Central memory CD4-positive, alpha-beta T cell (primary cell): ENCODE measurements at places on chromosomes 16 and 17.

GRCh38 chr17:57038486-57038885, 46.6 kb upstream of the AKAP1 start:
- DNase-seq = no peak

DNA sequence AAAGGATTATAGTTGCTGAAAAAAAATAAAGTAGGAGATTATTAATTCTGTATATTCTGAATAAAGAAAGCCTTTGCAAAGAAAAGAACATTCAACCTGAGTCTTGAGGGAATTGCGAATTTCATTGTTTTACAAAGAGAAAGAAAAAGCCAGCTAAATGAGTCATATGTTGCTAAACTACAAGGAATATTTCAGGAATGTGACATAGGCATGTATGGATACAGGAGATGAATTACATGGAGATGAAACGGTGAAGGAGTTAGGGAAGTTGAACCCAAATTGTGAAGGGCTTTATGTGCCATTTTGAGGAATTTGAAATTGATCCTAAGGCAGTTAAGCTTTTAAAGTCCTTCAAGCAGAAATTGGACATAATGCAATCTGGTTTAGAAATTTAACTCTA, 177.3 kb upstream of the RBL2 start:
- DNase-seq = no peak

- no peak for DNase-seq
Measured at GRCh38 chr16:84527532-84528269, 23.2 kb upstream of the MEAK7 start.

DNA sequence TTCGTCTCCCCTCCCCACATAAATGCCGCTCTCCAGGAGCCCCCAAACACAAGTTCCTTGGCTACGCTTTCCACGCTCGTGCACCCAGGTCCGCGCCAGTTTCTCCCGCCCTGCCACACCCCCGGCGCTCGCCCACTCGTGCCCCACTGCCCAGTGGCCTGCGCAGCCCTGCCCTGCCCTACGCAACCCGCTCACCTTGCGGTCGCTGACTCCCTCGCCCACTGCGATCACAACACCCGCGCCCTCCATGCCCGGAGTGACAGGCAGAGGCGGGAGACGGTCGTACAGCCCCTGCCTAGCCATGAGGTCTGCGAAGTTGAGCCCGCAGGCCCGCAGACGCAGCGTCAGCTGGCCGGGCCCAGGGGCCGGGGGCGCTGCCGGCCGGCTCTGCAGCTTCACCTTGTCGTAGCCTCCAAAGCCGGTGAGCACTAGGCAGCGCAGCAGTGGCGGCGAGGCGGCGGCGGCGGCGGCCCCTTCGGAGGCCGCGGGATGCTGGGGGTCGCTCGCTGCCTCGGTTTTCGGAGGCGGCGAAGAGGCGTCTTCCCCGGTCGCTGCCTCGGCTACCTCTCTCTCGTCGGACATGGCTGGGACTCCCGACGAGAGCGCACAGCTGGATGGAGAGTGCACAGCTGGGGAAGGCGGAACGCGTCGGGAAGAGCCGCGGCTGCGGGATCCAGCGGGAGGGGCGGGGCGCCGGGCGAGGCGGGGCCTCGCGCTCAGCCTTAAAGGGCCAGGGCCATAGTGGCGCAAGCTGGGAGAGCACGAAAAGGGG, at the start of gene VAT1:
Gene VAT1 (minus strand): TSS at position 645 of the 772 bp plus-strand sequence. CDS start 63 bp downstream, at position 582.
- peak; percentile 51 for DNase-seq

DNA sequence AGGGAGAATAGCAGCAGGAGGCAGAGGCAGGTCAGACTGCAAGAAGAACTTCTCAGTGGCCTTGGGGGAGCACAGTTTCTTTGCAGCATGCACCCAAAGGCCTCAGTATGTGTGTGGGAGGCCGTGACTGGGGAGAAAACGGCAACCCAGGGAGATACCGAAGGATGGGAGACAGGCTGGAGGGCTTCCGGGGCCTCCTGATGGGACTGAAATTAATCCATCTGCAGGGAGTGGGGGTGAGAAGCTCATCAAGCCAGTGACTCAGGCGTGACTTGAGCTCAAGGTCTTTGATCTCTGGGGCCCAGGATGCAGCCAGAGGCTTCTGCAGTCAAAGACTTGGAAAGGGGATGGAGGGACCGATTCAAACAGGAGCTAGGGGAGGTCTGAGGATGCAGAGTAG, 5.1 kb upstream of the C17orf113 start:
- no peak for DNase-seq

- DNase-seq = no peak
Measured at GRCh38 chr17:31674717-31675349, 184.2 kb downstream of the COPRS start.

DNA sequence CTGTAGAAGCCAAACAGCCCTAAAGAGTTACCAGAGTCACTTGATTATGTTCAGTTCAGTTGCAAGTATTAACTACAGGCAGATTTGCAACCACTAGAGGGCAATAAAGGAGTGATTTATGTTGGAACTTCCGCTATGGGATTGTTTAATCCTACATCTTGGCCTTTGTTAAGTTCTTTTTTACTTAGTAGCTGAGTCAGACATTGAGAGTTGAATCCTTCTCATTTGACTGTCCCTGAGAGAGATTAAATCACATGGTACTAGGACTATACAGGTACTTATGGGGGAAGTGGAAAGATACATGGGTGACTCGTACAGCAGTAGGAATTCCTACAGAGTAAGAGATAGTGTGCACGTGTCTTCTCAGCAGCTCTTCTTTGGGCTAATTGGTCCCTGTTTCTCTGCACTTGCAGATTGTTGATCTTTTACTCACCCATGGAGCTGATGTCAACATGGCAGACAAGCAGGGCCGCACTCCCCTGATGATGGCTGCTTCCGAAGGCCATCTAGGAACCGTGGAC, 40.3 kb downstream of the CYB561 start:
- peak; percentile 15 for DNase-seq

DNA sequence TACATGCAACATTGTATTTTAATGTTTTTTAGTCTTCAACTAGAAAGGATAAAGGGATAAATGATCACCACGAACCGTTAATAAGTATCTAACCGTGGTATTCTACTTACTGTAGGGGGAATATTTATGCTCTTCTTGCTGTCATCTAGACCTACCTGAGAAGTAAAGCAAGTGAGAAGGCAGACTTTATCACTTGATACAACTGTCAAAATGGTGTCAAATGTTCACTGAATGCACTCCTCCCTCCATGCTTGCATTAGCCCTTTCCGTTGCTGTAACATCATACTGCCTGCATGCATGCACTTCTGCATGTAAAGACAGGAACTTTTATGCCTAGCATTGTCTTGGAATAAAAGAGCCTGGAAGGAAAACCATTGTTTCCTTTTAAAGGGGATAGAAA, 298.6 kb upstream of the PMFBP1 start:
- no peak for DNase-seq

- DNase-seq = no peak
Measured at GRCh38 chr16:9518051-9518450, 426.6 kb downstream of the HAPSTR1 start.

- DNase-seq = no peak
Measured at GRCh38 chr16:63037761-63038396, 1001.6 kb upstream of the CDH8 start.

DNA sequence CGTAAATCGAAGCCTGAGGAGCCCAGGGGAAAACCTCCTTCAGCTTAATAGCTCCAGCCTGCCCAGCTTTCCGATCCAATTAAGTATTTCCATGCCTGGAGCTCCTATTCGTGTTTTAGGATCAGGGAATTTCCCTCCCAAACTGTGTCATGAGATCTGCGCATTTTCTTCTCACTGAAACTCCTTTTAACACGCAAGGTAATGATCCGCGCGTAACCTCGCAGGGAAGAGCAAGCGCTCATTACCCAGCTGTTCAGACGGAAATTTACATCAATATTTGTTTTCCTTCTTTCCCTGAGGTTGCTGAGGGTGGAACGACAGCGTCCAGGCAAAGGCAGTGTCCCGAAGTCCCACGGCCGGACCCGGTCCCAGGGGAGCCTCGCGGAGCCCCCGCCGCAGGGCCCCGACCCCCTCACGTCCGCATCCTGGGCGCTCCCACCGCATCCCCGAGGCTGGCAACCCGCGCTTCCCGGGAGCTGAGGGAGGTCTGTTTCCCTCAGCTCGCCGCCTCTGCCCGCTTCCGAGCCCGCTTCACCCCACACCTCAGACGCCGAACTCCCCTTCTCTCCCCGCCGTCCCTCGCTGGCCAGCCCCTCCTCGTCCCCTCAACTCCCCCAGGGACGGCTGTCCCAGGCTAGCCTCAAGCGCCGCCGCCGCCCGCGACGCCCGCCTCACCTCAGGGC, 415 bp downstream of the ABCA5 start:
- peak; percentile 5 for DNase-seq

DNA sequence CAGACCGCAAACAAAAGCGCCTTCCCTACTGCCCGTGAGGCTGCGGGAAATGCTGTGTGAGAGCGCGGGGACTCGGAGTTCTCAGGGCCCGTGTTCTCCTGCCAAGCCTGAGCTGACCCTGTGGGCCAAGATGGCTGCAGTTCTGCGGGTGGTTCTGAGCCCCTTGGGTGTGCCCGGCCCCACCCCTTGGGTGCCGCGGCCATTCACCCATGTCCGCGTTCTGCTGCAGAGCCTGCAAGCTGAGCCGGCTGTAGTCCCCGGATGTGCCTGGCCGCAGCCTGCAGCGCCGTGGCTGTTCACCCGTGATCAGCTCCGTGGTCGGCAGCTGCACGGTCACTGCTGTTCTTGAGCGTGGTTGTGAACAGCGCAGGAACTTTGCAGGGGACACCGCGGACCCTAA, 20.0 kb downstream of the ACSF3 start:
- DNase-seq = no peak

- no peak for DNase-seq
Measured at GRCh38 chr17:28173801-28174200, 131.3 kb downstream of the NLK start.

GRCh38 chr17:81020767-81021497, 14.0 kb upstream of the BAIAP2 start:
- DNase-seq = no peak

GRCh38 chr17:40345161-40345993, 19.2 kb downstream of the GJD3 start:
- peak; percentile 28 for DNase-seq
